NCI-H1048 (cell line): ENCODE measurements at places on chromosomes 5 and 9.

DNA sequence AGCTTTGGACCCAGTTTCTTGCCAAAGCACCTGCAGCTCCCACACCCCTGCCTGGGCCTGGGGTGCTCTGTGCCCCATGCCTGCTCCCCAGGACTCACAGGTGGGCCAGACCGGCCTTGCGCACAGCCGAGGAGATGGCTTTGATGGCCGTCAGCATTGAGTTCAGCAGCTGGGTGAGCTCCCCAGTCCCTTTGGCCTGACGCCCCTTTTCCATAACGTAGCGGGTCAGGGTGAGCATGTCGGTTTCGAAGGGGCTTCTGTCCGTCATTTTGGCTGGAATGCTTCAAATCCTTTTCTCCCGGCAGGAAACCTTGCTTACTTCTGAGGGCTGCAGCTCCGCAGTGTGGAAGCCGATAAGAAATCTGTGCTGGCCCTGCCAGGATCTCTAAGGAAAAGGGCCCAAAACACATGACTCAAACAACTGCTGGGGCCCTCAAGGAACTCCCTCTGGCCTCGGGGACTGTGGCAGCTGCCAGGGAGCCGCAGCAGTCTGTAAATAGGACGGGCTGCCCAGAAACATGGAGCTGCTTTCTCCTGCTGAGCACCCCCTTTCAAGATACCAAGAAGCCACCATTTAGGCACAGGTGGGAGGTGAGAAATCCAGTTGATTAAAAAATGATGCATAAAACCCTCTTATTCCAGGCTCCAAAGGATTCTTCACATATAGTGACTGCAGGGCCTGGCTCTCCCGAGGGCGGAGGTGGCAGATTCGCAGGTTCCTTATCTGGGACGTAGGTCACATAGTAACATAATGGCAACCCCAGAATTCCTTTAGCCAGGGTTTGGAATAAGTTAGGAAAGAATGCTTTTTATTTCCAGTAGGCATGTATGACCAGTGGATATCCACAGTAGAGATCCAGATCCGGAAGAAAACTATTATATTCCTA, at the start of gene FBP2:
Gene FBP2, minus strand, starts transcription at position 366 of the 887 bp plus-strand sequence. Its CDS starts 98 bp downstream, at position 268.
- no peak for DNase-seq

GRCh38 chr5:27328480-27328879, 290.1 kb upstream of the CDH9 start:
- DNase-seq, result no peak

- DNase-seq, result no peak
Measured at GRCh38 chr9:111985315-111985714, 88.7 kb downstream of the UGCG start.

- no peak for DNase-seq
Measured at GRCh38 chr5:65076251-65076869, 307.6 kb downstream of the CWC27 start.

DNA sequence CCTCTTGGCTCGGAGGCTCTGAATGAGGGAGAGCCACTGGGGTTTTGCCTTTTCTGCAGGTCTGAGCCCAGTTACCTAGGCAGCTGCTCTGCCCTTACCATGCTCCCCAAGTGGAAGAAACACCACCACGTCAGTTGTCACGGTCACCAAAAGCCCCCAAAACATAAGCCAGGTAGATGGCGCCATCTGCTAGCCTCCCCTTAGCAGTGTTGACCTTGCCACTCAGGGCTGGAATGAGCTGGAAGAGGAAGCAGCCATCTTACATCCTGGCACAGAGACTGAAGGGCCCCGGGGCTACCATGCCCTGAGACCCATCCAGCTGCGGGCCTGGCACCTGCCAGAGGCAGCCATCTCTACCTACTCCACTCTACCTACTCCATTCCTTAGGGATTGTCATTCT, 7.4 kb downstream of the ZER1 start:
- no peak for DNase-seq

DNA sequence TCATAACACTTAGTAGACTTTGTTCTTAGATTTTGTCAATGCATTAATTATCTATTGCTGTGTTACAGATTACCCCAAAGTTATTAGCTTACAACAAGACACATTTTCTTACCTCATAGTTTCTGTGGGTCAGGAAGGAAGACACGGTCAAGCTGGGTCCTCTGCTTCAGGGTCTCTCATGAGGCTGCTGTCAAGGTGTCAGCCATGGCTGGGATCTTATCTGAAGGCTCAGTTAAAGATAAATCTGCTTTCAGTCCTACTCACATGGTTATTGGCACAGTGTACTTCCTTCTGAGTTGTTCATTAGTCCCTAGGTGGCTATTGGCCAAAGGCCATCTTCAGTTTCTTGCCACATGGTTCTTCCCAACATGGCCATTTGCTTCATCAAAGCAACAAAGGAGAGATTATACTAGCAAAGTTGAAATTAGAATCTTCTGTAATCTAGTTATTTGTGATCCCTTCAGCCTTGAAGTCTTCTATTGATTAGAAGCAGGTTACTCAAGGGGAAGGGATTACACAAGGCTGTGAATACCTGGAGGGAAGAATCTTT, 25.2 kb downstream of the TDRD7 start:
- DNase-seq, result no peak

GRCh38 chr5:172644266-172644665, 3.2 kb downstream of the NEURL1B start:
- DNase-seq, result no peak

DNA sequence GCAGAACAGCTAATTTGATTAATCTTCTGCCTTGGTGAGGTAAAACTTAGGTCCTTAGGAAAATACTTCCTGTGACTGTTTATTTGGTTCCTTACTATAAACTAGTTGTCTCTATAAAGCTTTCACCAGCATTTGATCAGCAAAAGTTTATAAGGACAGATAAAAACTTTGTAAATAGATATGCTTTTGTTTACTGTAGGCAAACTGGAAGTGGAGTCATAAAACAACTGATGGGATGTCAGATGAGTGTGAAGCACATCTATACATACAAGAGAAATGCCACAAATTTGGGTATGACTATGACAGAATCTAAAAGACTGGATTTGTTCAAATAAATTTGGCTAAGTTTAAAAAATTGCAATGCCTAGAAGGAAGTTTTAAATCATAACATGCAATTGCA, 5.5 kb downstream of the PTGER4 start:
- no peak for DNase-seq

GRCh38 chr5:51382521-51383130, 622 bp upstream of the ISL1 start:
- DNase-seq, result no peak

GRCh38 chr9:134681061-134681661, 39.6 kb downstream of the COL5A1 start:
- DNase-seq, result no peak

- no peak for DNase-seq
Measured at GRCh38 chr5:147567917-147568598, 58.2 kb upstream of the DPYSL3 start.

GRCh38 chr5:74596927-74597326, 43.6 kb downstream of the ENC1 start:
- DNase-seq, result no peak

DNA sequence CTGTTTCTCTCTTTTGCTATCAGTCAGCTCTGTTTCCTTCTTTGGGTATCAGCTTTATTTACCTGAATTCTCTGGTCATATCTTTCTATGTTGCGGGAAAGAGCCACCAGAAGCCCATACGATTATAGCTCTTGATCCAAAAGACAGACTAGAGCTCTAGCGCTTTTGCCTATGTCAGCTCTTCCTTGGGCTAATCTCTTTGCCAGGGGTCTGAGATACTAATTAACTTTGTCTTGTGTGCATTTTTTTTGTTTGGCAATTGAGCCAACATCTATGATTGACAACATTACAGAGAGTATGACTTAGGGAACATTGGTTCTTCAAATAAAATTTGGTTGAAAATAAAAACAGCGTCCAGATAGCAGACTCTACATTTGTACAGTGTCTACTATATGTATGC, 603.0 kb downstream of the KCTD16 start:
- DNase-seq, result no peak

DNA sequence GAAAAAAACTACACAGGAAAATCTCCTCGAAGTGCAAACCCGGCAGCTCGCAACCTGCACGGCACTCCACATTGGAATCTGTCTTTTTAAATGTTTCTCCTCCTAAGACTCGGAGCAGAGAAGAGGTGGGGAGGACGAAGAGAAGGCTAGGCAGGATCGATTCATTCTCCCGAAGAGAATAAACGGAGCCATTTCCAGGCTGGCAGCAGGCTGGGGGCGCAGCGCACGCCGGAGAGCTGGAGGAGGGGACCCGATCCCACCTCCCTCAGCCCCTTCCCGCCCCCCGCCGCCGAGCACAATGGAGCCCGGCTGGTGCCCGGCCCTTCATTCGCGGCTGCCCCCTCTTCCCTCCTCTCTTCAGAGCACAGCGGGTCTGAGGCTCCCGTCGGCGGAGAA, 628 bp downstream of the HOMER1 start:
- no peak for DNase-seq
